ENCODE measurements at places on chromosomes 2 and 18. TPM values are rescaled to one million over a fixed set of nuclear protein-coding genes. Genes with fewer than 3 reads are reported as not detected.

GRCh38 chr18:48874233-48874632, 76.5 kb downstream of the SMAD7 start:
- DNase-seq, result no peak

GRCh38 chr2:176114930-176115625, 1.5 kb upstream of the HOXD10 start:
- no peak for DNase-seq

GRCh38 chr2:10387033-10387432, 61.1 kb downstream of the ODC1 start:
- DNase-seq, result no peak

DNA sequence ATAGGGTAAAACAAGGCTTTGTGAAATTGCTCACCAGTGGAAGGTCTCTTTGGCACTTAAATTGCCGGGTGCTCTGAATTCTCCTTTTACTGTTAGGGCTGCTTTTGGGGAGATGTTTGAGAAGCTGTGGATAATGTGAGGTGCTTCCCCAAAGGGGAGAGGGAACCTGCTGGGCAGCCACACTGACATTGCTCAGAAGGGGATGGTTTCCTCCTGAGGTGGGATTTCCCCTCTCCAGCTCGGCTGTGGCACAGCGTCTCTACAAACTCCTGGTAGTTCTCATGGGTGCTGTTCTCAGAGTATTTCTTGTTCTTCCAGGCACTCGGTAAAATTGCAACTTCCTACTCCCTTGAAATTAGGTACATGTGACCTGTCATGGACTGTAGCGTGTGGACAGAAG, 124.2 kb downstream of the LPIN1 start:
- DNase-seq, result no peak

DNA sequence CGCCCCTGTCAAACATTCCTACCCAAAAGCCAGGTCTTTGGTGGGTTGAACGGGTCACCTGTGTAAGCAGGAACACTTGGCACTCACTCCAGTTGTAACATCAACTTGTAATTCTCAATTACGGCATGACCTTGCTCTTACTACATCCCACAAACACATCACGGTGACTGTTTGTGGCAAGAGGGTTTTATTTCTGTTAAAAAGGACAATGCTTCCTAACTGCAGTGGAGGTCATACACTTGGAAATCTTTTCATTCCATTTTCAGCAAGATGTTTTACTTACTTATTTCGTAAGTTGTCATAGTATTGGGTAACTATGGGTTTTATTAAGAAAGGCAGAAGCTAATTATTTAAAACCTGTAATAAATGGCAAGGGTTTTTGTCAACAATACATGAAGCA, 126.1 kb downstream of the ZNF516 start:
- no peak for DNase-seq

GRCh38 chr2:218806346-218806978, 24.5 kb downstream of the CYP27A1 start:
- no peak for DNase-seq

DNA sequence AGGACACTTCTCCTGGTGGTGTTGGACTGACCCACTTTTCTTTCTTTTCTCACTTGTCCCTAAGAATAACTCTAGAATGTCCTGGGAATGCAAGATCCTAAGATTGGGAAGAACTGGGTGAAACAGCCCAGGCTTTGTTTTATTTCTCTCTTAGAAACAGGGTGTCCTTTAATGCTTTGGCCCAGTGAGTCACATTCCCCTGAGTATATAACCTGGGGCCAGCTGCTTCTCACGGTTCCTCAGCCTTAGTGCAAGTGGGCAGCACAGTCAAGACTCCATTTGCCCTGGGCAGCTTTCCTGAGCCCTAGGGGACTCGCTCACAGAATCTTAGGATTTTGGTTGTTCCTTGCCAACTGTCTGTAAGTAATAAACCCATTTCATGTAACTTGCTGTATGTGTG, 355.0 kb downstream of the DSC3 start:
- DNase-seq, result no peak

DNA sequence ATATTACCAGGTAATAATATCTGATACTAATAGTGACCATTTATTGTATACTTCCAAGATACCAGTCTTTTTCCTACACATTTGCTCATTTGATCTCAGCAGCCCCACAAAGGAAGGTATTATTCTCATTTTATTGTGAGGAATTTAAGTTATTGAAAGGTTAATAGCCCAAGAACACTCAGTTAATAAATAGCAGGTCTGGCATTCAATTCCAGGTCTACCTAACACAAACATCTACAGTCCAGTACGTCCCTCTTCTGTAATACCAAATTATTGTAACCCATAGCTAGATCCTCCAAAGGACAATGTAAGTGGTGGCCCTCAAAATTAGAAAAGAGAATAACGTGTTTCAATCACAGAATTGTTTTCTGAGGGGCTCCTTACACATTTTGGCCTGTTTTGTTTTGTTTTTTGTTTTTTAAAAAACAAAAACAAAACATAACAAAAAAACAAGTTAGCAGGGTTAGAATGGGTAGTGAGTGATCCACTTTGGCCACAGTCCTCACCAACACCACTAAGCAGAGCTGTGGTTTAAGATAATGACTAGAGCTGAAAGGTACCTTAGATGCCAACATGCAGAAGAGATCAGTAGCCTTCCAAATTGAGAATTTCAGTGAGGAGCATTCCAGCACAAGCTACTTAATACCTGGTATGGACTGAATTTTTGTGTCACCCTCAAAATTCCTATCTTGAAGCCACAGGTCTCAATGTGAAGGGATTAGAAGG, 137.5 kb downstream of the DYM start:
- no peak for DNase-seq

DNA sequence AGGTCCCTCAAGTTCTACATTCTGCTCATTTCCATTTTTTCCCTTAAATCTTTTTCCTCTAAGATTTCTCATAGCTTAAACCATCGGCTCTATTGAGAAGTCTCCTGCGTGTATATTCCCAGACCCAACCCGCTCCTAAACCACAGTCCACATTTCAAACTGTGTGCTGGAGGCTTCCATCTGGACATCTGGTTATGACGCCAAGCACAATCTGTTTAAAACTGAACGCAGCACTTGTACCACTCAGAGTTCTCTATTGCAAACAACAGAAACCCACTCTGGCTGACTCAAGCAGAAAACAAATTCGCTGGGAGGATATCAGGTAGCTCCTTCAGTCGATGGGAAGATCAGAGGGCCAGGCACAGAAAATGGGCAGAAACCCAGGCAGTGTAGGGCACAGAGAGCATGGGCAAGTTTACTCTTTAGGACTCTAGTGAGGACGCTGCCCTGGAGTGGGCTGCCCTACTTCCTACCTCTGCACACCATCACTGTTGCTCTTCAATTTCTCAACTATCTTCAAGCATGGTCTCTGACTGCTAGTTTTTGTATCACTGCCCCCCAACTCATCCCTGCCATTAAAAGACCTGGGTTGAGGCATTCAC, 5.6 kb upstream of the EML4 start:
- no peak for DNase-seq

SNORC gene
- total RNA-seq, result 3.0 TPM

NAT8 gene
- total RNA-seq, result not detected

SERPINB13 gene
- not detected for total RNA-seq

SIX2 gene
- total RNA-seq, result not detected

ITPRIPL1 gene
- 25.6 TPM for total RNA-seq

DHRS9 gene
- total RNA-seq, result not detected

Data from neural crest cell (in vitro differentiated cells).